Activated T-cell treated with anti-CD3 and anti-CD28 coated beads, Interleukin-2, amount 50 U/mL, for 72 hours (primary cell): ENCODE measurements at places on chromosomes 11 and 22. TPM values are rescaled to one million over a fixed set of nuclear protein-coding genes. Genes with fewer than 3 reads are reported as not detected.

Gene VPREB1
- total RNA-seq: not detected

Gene F2
- total RNA-seq: not detected

Gene UPK3A
- total RNA-seq: not detected

Gene FGF3
- total RNA-seq: not detected

Gene C11orf91
- total RNA-seq: not detected

Gene MYOD1
- total RNA-seq: not detected

Gene PI4KA
- 60.4 TPM for total RNA-seq

Gene KCNJ1
- total RNA-seq: not detected

- DNase-seq: no peak
Measured at GRCh38 chr11:105857728-105858127, 164.3 kb downstream of the MSANTD4 start.

DNA sequence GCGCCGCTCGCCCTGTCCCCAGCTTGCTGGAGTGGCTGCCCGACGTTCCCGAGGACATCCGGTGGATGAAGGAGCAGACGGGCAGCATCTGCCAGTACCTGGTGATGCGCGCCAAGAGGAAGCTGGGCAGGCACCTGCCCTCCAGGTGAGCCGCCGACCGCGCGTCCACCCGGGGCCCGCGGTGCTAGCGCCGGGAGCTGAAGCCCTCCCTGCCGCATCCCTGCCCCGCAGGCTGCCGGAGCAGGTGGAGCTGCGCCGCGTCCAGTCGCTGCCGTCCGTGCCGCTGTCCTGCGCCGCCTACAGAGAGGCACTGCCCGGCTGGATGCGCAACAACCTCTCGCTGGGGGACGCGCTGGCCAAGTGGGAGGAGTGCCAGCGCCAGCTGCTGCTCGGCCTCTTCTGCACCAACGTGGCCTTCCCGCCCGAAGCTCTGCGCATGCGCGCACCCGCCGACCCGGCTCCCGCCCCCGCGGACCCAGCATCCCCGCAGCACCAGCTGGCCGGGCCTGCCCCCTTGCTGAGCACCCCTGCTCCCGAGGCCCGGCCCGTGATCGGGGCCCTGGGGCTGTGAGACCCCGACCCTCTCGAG is 3.3 kb upstream of the CRACR2B start:
- no peak for DNase-seq

- DNase-seq: no peak
Measured at GRCh38 chr11:71232364-71232763, 20.0 kb downstream of the SHANK2 start.

DNA sequence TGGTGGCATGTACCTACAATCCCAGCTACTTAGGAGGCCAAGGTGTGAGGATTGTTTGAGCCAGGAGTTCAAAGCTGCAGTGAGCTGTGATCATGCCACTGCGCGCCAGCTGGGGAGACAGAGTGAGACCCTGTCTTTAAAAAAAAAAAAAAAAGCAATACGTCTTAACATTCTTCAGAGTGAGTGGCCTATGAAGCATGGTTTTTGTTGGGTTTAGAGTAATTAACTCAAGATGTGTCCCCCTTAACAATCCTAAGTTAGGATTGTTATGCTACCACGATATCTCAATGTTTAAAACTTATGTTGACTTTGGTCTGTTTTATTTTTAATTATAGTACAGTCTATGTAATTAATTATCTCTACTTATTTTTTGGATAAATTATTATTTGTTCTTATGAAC is 156.1 kb downstream of the HIPK3 start:
- no peak for DNase-seq

DNA sequence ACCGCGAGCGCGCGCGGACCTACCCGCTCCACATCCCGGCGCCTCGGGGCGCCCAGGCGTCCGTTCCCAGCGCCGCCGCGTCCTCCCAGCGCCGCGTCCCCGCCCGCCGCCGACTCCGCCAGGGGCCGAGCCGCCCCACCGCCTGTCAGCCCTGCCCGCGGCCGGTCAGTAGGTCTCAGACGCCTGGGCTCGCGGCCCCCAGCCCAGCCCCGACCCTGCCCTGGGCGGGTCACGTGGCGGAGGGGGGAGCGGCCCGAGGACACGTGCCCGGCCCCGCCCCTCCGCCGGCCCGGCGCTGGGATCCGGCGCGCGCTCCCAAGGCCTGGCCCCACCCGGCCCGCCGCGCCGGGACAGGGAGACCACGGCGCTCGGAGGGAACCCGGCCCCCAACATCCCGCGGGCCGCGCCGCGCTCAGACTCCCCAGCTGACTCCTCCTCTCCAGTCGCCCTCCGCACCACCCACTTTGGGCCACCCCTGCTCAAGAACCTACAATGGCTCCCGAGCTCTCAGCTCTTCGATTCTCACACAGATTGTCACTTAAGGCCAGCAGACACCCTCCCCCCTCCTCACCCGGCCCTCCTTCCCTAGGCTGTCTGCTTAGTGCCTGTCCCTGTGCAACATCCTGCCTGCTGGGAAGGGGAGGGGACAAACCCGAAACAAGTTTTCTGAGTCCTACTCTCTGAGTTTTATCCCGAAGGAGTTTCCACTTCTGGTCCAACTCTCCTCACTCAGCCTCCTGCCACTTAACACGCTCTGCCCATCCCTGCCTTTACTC is at the start of gene RAB3IL1:
Gene RAB3IL1, minus strand, starts transcription at position 233 of the 776 bp plus-strand sequence. Its CDS starts 199 bp downstream, at position 34.
- peak; percentile 16 for DNase-seq

DNA sequence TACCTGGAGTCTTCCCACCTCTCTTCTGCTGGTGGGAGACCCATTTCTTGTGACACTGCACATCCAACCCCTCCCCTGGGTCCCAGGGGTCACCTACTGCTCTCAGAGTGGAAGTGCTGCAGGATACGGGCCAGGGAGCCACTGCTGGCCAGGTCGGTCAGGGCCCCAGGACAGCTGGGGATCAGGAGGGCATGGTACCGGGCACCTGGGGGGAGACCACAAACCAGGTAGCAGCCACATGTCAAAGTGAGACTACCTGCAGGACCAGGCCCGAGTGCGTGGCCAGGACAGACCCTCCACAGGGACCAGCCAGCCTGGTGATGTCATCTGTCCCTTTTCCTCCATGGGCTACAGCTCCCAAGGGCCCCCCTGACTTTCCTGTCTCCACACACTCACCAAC is 3.9 kb downstream of the GATD1 start:
- DNase-seq: no peak

DNA sequence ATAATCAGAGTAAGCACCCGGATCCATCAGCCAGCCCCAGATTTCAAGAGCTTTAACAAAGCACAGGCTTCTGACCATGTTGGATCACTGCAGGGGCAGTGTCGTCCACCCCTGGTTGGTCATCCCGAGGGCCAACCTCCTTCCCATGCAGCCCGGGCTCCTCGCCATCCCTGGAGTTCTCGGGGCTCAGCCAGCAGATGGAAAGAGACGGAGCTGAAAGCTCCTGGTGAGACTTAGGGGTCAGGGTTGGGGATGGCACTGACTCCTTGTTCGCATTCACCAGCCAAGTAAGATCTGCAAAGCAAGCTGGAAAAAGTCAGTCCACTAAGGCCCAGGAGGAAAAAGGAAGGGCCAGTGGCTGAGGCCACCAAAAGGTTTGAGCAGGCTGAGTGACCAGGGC is 888.9 kb downstream of the BRD1 start:
- no peak for DNase-seq

GRCh38 chr11:100575860-100576717 is 111.0 kb upstream of the ARHGAP42 start:
- DNase-seq: peak; percentile 2

- DNase-seq: no peak
Measured at GRCh38 chr11:78576549-78577097, 2.0 kb upstream of the NARS2 start.

DNA sequence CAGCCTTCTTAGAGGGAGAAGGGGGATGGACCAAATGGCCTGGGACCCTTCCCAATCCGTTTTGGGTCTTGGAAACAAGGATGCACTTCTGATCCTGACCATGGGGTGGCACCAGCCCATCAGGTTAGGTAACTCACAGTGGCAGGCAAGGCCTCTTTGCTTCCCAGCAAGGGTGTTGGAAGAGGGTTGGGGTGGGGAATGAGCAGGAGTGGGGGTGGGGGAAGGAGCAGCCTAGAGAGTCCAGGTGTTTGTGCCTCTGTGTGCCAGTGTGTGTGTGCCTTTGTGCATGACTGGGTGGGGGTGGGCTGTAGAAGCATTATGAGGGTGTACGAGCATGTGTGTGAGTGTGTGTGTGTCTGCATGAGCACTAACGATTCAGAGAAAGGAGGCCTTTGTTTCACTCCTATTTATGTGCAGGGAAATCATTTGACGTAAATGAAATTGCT is 213.1 kb downstream of the INSC start:
- peak; percentile 9 for DNase-seq

DNA sequence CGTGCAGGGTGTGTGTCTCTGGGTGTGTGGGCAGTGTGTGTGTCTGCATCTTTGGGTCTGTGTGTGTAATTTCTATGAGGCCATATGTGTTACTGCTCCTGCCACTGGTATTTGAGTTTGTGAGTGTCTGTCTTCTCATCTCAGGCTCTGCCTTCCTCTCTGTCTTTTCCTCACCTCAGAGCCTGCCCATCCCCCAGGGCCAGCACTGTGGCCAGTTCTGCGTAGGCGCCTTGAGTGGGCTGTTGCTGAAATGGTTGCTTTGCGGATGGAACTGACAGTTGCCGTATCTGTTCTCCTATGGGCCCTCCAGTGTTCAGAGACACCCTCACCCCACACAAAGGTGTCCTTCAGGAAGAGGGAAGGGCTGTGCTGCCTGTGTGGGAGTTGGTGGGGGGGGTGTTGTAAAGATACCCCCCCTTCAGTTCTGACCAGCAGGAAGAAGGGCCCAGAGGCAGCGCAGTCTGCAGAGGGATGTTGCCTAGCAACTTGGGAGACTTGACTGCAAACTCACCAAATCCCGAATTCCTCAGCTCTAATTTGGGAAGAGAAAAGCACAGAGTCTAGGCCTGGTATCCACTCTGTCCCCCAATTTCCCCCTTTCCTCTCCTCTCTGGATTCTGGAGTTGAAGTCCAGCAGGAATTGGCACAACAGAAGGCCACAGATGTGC is 2.0 kb upstream of the NRGN start:
- DNase-seq: no peak

DNA sequence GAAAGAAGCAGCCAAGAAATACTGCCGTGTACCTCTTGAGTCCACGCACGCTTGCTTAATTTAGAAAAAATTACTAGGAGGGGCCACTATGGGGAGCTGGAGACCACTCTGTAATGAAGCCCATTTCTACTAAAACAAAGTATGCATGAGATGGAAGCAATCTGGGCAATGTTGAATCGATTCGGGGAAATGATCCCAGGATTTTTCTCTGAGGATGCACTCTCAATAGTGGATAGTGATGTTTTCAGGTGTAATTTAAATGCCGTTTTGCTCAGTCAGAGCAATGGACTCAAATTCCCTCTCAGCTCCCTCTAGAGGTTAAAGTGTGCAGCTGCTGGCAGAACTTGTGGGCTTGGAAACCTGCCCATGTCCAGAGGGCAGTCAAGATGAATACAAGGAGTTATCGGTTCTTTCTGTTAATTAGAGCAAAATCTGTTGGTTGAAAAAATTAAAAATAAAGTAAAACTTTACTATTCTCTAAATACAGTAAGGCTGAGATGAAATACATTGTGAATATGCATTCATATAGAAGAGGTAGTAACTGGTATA is 64.1 kb downstream of the ME3 start:
- peak; percentile 55 for DNase-seq

DNA sequence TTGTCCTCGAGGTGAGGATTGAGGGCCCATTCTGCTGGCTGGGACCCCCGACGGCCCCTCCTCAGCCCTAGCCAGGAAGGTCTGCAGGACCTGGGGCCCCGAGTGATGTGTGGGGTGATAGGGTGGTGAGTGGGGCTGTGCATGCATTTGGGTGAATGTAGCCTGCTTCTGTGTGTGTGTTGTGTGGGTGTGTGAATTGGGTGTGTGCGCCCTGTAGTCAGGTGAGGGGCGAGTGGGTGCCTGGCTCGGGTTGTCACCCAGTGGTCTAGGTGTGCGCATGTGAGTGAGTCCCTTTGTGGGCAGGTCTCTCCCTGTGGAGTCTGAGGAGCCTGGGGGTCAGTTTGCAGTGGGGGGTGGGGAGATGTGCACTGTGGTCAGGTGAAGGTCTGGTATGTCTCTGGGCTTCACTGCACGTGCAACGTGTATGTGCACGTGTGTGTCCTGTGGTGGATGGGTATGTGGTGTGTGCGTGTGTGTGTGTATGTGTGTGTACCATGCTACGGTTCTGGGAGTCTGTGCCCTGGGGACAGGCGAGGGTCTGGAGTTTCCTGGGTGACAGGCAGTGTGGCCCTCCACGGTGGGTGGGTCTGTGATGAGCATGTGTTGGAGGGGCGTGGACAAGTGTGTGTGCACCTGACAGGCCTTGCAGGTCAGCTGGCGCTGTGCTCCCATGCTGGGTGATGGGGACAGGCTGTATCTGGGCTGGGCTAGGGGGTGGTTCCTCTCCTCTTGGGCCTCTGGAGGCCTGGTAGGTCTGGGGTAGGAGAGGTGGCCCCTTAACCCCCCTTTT is 1.0 kb downstream of the TMEM151A start:
- DNase-seq: no peak

DNA sequence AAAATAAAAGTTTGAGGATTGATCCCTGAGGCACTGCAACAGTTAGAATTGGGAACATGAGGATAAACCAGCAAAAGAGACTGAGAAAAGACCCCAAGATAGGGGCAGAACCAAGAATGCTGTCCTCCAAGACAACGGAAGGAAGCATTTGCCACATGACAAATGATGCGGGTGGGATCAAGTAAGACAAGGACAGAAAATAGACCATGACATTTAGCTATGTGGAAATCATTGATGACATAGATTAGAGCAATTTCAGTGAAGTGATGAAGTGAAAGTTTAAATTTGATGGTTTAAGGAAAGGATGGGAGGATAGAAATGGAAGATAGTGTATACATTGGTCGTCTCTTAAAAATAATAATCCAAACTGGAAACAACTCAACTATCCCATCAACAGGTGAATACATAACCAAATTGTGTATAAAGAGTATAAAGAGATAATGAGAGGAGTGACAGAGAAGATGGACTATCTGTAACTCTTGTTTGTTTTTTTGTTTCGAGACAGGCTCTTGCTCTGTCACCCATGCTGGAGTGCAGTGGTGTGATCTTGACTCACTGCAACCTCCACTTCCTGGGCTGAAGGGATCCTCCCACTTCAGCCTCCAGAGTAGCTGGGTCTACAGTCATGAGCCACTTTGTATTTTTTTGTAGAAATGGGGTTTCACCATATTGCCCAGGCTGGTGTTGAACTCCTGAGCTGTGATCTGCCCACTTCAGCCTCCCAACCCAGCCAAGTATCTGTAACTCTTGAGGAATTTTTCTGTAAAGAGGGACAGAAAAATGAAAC is 48.7 kb upstream of the FDX1 start:
- DNase-seq: no peak

- DNase-seq: no peak
Measured at GRCh38 chr11:66150140-66150539, 80.1 kb downstream of the PACS1 start.

DNA sequence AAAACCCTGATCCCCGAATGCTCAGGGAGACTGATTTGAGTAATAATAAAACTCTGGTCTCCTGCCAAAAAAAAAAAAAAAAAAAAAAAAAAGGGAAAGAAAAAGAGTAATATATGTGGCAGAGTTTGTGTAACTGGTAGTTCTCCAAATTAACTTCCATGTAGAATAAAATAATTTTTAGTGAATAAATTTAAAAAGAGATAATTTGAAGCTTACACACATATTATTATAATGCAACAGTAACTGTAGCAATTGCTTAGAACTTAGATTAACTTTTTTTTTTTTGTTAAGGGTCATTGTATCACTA is 11.0 kb upstream of the MRPL17 start:
- DNase-seq: no peak
